GM06990 (cell line): ENCODE measurements at places on chromosomes 7 and 10.

- peak; percentile 73 for DNase-seq
Observed at GRCh38 chr10:13913897-13914296, 327.1 kb downstream of the PRPF18 start.

GRCh38 chr7:150954201-150954985 lies 23.7 kb downstream of the KCNH2 start:
- DNase-seq: no peak

GRCh38 chr7:123401295-123401694 lies 133.1 kb downstream of the IQUB start:
- no peak for DNase-seq

- peak; percentile 10 for DNase-seq
Observed at GRCh38 chr10:17257466-17258321, 29.7 kb downstream of the VIM start.

DNA sequence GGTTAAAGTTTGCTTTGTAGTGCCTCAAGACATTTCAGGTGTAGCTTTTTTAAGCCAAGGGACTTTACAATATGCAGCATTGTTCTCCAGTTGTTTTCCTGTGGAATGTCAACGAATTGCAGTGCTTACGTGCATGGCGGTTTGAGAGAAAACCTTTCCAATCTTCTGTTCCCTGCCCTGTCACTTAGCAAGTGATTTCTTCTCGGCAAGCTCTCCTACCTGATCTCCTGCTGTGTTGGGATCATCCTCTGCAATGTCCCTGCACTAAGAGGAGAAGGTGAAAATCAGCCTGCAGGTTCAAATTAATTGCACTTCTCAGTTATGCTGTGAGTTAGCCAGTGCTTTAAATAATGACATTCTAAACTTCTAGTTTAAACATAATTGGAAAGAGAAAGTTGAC lies 197.6 kb upstream of the FZD1 start:
- no peak for DNase-seq

DNA sequence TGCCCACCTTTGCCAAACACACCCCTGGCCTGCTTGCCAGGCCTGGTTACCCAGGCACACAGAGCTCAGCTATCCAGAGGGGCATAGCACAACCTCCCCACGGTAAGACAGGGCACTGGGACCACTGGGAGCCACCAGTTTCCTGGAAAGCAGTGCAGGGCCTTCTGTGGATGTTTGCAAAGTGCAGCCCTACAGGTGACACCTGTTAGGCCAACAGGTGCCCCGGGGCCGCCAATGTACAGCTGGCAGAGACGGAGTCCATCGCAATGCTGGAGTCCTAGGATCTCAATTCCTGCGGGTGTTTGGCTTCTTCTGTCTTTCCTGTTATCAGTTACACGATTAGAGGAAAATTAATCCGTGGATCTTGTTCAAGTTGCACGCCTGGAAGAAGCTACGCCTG lies 94.9 kb downstream of the NPTX2 start:
- no peak for DNase-seq

DNA sequence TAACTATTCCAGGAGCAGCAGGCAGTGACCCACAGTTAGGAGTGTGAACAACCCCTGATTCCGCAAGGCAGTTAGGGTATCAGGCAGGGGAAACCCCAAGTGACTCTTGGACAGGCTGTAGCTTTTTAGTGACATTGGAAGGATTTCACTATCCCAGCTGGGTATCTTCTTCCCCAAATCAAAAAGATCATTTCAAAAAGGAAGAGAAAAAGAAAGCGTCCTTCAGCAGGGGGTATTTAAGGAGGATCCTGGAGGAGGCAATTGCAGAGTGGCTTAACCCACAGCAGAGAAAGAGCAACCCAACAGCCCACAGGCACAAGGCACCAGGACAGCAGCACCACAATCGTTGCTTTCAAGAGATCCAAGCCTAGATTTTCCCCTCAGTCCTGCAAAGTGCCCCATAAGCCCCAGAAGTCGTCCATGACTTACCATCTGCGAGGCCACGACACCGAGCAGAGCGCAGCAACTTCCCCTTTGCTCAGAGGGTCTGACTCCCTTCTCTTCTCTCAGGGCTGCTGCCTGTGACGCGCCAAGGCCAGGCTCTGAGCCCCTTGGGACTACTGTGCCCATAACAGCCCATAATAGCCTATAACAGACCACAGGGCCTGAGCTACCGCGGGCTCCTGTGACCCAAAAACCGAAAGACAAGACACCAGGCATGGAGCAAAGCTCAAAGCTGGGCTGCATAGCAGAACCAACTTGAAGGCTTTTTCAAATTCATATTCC lies 19.8 kb downstream of the PIK3AP1 start:
- peak; percentile 81 for DNase-seq

DNA sequence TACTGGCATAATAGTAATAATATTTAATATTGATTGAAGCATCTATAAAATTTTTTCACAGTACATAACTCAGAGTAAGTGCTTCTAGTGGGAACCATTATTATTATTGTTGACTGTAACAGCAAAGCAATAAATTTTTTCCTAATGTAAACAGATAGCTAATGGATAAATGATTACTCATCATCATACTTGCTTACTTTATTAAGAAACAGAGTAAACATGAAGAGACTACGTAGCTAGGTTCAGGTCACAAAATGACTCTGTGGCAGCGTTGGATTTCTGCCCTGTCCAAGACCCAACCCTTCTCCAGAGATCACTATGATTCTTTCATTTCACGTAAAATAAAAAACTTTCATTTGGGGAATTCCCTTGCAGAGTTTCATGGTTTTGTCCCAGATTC lies 8.3 kb upstream of the ABCB5 start:
- DNase-seq: no peak

- DNase-seq: no peak
Observed at GRCh38 chr10:84214612-84215235, 10.6 kb downstream of the LRIT2 start.

- no peak for DNase-seq
Observed at GRCh38 chr10:30233186-30233959, 115.7 kb downstream of the MTPAP start.

- peak; percentile 69 for DNase-seq
Observed at GRCh38 chr10:110498982-110499795, 1.5 kb downstream of the DUSP5 start.

GRCh38 chr10:122662231-122662630 lies 37.4 kb downstream of the C10orf120 start:
- no peak for DNase-seq

- no peak for DNase-seq
Observed at GRCh38 chr10:125159486-125159931, 854 bp downstream of the CTBP2 start.

- DNase-seq: no peak
Observed at GRCh38 chr7:111518264-111518663, 44.0 kb downstream of the IMMP2L start.

DNA sequence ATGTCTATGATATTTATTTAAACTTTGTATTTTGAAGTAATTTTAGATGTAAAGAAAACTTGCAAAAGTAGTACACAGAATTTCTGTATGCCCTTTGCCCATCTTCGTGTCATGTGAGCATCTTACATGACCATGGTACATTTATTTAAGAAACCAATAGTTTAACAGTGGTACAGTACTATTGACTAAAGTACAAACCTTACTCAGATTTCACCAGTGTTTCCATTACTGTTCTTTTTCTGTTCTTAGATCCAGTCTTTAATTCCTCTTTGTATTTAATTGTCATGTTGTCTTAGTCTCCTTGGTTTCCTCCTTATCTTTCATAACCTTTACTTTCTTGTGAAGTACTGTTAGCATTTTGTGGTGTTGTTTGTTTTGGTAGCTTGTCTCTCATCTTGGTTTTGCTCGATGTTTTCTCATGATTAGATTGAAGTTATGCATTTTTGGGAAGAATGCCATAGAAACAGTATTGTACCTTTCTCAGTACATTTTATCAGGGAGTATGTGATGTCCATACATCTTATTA lies 24.1 kb downstream of the TAX1BP1 start:
- no peak for DNase-seq

GRCh38 chr7:142231716-142232115 lies 26.1 kb downstream of the PRSS58 start:
- DNase-seq: peak; percentile 5

DNA sequence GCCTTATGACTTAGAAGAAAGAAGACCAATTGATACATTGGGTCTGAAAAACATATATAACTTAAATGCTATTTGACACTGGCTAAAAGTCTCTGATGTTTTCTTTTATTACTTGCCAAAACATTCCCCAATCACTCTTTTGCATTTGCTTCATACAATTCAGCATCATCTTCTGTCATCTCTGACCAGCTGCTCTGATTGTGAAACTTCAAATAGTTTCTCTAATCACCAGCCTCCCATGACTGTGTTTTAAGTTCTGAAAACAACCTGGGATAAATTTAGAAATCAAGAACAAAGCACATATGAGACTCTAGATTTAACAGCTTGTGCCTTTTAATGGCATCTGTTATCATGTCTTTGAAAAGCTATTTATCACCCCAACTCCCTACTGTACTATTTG lies 208.4 kb upstream of the KCND2 start:
- DNase-seq: peak; percentile 43
